Neural crest cell (in vitro differentiated cells): ENCODE measurements at places on chromosomes 5 and 9.

GRCh38 chr9:99118782-99119466 is 14.0 kb downstream of the TGFBR1 start:
- DNase-seq: no peak

GRCh38 chr5:38515646-38516045 is 40.8 kb downstream of the LIFR start:
- no peak for DNase-seq

DNA sequence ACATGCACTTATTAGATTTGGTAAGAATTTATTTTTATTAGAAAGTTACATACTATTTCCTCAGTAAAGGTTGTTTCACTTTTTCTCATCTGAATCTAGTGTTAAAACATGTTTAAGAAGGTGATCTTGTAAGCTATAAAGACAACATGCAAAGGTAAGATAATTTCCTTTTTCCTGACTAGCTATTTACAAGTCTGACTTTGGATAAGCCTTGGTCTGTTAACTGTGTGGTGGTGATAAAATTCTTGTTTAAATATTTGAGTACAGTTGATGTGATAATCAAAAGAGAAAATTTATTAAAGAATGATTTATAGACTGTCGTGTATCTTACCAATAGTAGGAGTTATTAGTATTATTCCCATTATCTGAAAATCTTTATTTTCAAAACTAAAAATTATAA is 36.9 kb upstream of the GPR21 start:
- DNase-seq: no peak

- no peak for DNase-seq
These were observed 717.1 kb upstream of the ZNF608 start for GRCh38 chr5:125463466-125464092.

DNA sequence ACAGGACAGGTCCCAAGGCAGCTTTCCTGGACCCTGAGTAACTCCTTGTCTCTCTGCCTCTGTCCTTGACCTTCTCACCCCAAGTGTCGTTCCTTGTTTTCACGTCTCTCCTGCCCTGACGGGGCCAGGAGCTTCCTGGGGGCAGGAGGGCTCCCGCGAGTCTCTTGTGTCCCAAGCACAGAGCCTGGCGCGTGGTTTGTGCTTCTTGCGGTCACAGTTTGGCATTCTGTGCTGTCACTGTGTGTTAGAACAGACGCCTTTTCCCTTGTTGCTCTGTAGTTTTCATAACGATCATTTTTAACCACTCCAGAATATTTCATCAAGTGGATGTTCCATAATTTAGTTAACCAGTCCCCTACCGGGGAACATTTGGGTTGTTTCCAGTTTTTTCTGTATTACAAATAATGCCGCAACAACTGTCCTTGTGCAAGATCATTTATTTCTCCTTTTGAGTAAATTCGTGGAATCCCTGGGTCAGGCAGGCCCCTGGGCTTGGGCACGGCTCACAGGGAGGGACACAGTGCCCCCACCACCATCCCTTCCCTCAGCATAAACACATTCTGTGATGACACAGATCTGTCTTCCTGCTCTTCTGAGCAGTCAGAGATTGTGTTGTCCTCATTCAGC is 71.9 kb downstream of the TSPAN17 start:
- no peak for DNase-seq

GRCh38 chr5:113182658-113183344 is 206.2 kb downstream of the DCP2 start:
- no peak for DNase-seq

DNA sequence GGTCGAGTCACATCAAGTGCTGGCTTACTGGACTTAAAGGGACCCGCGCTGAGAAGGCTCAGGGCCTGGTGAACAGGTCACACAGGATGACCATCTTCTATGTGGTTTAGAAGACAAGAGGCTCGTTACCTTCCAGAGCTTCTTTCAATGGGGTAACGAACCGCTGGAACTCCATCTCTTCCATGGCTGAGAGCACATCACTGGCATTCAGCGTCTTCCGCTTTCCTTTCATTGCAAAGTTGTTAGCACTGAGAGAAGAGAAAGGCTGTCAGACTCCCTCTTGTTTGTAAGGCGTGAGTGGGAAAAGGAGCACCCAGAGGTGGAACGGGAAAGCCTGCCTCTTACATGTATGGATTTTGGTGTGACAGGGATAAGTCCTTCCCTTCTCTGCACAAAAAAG is 994 bp downstream of the POLE3 start:
- no peak for DNase-seq

GRCh38 chr5:143117821-143118220 is 285.7 kb downstream of the NR3C1 start:
- DNase-seq: no peak

- no peak for DNase-seq
These were observed 380.0 kb downstream of the ACTL7B start for GRCh38 chr9:108475813-108476212.

GRCh38 chr5:5799826-5800225 is 377.3 kb downstream of the ICE1 start:
- no peak for DNase-seq
